ENCODE measurements at places on chromosomes 1 and 21.

- DNase-seq = no peak
These were observed 410 bp downstream of the TXNDC12 start for GRCh38 chr1:52054496-52055065.

GRCh38 chr1:114979278-114979891 lies 50.2 kb upstream of the TSHB start:
- DNase-seq = peak; percentile 57

GRCh38 chr1:203049576-203050180 lies 23.4 kb downstream of the PPFIA4 start:
- DNase-seq = no peak

DNA sequence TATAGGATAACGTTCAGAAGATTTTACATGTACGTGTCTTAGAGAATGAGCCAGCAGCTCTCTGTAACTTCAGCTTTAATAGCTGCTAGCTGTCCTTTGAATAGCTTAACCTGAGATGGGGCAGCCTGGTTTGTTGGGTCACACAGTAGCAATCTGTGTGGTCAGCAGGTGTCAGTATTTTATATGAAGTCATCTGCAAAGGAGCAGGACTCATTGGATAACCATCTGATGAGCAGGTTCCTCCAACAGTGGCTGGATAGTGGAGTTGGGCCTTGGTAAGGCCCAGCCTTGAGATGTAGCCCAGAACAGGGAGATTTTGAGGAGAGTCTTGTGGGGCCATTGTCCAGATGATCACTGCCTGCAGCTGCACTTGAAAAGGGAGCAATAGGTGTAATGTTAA lies 6.4 kb downstream of the GSTM5 start:
- DNase-seq = no peak

GRCh38 chr1:208269338-208269666 lies 25.1 kb upstream of the PLXNA2 start:
- no peak for DNase-seq

- DNase-seq = no peak
These were observed 749 bp downstream of the AKIRIN1 start for GRCh38 chr1:38991638-38992411.

DNA sequence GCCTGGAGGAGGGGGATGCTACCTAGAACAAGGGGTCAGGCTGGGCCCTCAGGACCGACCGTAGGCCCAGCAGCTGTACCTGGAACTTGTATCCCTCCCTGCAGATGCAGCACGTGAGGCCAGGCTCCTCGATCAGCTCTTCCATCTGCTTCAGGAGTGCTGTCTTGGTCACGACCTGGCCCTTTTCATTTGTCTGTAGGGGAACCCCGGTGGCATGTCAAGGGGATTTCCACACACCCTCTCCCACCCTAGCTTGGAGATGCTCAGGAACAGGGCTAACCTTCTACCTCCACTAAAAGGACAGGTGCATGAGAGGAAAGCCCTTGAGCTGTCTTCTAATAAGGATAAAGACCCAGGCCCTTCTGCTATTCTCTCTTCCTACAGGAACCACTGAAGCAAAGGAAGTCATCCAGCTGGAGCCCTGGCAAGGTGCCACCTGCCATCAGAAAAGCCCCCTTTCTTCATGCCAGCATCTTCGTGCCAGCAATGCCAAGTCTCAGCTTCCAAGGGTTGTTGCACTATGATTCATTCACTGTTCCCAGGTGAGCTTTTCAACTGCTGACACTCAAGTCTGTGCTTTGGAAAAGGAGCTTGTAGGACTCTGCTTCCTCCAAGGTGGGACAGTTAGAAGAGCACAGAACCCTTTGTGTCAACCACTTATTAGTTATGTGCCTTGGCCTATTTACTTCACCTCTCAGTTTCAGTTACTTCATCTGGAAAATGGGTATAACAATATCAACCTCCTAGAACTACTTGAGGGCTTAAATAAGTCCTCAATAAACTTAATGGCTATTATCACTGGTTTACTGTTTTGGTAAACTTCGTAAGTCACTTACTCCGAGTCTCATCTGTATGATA lies 122.1 kb downstream of the UBR4 start:
- DNase-seq = no peak

GRCh38 chr1:27102707-27103468 lies 52.0 kb downstream of the SLC9A1 start:
- DNase-seq = peak; percentile 79

- DNase-seq = no peak
These were observed 54.3 kb upstream of the ASB17 start for GRCh38 chr1:75986478-75986877.

- no peak for DNase-seq
These were observed 22.2 kb downstream of the CITED4 start for GRCh38 chr1:40839943-40840335.

GRCh38 chr1:230713547-230713914 lies 391 bp downstream of the AGT start:
- no peak for DNase-seq

DNA sequence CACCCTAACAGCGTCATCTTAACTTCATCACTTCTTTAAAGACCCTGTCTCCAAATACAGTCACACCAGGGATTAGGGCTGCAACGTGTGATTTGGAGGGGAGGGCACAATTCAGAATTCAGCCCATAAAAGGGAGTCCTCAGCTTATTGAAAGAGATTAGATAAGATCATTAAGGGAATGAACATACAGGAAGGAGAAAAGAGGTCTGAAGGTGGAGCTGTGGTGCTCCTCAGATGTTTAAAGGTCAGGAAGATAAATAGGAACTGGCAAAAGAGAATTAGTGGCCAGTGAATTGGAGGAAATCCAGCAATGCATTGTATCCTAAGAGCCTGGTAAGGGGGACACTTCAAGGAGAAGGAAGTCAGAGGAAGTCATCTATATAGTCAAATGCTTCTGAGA lies 113.5 kb downstream of the PROX1 start:
- DNase-seq = no peak

- DNase-seq = no peak
These were observed 239.3 kb upstream of the KCNK2 start for GRCh38 chr1:214843281-214843680.

DNA sequence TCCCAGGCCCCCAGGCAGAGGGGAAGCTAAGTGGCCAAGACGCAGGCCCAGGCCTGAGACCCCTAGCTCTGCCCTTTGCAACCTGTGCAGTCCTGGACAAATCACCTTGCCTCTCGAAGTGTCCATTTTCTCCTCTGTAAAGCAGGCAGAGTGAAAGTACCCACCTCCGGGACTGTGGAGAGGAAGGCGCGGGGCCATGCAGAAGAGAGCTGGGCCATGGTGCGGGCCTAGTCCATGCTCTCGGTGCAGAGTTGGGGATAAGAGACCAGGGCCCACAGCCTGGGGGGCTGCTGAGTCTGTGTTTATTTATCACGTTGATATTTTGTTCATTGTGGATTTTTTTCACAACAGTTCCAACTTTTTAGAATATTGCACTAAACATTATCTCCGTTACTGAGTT lies 160.2 kb upstream of the VAMP3 start:
- no peak for DNase-seq

DNA sequence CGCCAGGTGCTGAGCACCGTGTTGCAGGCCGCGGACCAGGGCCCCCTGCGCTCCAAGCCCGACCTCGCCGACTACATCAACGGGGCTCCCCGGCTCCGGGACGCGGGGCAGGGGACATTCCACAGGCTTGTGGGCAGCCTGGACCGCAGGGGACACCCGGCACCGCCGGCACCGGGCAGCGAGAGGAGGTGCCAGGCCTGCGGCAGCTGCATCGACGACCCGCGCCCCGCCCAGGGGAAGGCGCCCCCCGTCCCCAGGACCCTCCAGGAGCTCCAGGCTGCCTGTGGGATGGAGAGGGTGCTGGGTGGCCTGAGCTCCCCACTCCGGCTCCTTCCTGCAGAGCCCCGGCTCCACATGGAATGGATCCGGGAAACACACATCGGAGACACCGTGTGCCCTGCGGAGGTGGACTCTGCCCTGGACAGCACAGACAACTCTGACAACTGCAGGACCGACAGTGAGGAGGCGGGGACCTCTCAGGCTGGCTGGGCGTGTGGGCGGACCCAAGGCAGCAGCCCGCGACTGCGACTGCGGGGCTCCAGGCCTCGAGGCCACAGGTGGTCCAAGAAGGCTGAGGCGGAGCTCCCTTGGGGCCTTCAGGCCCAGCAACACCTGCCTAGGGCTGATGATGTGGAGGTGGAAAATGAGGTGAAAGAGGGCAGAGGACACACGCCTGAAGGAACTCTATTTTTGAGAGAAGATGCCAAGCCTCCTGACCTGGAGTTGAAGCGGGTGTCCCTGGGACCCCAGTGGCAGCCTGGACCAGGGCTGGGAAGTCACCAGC lies 22.8 kb downstream of the KIAA1614 start:
- no peak for DNase-seq

- no peak for DNase-seq
These were observed 267.9 kb downstream of the ZNF326 start for GRCh38 chr1:90262791-90263190.

GRCh38 chr1:179921981-179922872 lies 32.4 kb upstream of the CEP350 start:
- DNase-seq = no peak

DNA sequence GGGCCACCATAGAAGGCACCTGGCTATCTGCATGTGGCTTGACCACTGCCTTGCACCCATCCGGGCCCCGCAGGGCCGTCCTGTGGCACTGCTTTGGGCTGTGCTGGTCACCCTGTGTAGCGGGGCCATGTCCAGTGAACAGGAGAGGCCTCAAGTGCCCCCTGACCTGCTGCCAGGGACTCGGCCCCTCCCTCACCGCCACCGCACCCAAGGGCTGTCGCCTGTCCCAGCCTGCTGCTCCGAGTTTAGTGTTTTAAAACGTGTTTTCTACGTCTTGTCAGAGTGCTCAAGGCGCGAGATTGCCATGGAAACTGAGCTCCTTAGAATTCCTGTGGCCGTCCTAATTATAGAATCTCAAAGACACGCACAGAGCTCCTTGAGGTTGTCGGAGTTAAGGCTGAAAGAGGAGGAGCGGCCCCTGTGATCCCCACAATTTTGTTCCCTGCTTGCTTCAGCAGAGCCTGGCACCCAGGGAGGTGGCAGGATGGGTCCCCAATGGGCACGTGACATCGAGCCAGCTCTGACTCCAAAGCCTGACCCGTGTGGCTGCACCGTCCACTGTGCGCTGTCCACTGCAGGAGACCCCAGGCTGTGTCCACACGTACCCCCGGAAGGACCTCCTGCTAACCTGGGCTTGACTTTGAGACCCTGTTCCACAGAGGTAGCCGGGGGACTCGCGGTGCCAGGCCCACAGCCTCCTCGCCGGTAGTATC lies 66.2 kb downstream of the FAAP20 start:
- no peak for DNase-seq

GRCh38 chr1:168112673-168113305 lies 23.9 kb downstream of the GPR161 start:
- peak; percentile 34 for DNase-seq

DNA sequence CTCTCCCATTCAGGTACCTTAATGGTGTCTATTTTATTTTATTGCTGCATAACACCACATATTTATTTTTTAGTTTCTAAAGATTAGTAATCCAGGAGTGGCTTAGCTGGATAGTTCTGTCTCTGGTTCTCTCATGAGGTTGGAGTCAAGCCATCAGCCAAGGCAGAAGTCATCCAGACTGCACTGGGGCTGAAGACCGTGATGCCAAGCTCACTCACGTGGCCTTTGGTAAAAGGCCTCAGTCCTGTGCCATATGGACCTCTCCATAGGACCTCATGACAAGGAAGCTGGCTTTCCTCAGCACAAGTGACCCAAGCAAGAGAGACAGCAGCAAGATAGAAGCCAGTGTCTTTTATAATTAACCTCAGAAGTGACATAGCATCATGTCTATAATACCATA lies 23.0 kb upstream of the DDR2 start:
- DNase-seq = no peak

GRCh38 chr1:25239681-25240541 lies 7.3 kb downstream of the RSRP1 start:
- peak; percentile 88 for DNase-seq

DNA sequence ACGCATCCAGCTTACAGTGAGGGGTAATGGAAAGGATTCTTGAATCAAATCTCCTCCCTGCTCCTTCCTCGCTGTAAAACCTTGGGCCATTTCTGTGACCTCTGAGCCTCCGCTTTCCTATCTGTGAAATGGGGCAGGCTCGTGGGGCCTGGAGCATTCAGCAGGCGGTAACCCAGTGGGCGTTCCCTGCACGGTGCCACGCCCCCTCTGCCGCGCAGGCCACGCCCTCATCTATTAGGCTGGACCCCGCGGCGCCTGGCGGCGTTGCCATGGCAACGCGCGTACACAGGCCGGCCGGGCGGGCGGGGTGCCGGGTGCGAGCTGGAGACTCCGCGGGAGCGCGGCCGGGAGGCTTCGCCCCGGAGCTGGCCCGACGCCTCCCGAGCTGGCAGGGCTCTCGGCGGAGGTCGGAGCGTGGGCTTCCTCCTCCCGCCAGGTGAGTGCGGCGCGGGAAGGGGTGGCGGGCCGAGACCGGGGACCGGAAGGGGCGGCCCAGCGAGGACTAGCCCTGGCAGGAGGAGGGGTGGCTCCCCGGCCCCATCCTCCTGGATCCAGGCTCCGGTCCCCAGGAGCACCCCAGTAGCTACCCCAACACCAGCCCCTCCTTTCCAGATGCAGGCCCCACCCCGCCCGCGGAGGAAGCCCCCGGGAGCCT lies at the start of gene FHAD1:
Gene FHAD1, plus strand, starts transcription at position 264 of the 655 bp plus-strand sequence. CDS start 4,562 bp downstream, outside the sequence.
- DNase-seq = no peak

DNA sequence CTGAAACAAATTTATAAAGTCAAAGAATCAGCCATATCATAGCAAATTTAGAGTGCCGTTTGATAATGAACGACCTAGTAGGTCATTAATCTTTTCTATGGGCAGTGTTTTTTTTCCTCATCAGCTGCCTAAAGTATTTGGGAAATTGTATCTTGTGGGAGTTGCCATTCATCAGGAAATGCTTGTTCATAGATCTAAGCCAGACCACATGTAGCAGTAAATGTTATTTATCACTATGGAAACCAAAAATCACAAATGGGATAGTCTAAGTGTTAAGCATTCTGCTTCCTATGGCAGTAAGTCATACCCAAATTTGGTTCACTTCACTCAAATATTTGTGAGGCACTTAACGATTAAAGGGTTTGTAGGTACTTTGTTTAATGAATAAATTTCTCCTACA lies 52.9 kb downstream of the LRRC8D start:
- DNase-seq = no peak

DNA sequence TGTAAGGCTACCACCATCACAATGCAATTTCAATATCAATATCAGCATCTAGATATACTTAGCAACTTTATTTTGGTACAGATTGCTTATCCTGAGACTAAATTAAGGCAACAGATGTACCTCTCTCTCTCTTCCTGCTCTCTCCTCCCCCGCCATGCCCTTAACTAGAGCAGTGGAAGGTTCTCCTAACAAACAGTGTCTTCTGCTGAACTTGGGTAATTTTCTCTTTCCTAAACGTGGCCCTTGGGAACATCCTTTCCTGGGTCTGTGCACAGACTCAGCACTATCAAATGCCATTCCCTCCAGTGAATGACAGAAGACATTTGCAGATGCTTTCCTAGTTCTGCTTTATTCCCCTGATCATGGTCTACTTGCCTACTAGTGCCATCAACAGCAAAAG lies 85.6 kb upstream of the TTC39A start:
- DNase-seq = no peak

GRCh38 chr1:21255284-21255942 lies 34.9 kb downstream of the ECE1 start:
- DNase-seq = peak; percentile 63

DNA sequence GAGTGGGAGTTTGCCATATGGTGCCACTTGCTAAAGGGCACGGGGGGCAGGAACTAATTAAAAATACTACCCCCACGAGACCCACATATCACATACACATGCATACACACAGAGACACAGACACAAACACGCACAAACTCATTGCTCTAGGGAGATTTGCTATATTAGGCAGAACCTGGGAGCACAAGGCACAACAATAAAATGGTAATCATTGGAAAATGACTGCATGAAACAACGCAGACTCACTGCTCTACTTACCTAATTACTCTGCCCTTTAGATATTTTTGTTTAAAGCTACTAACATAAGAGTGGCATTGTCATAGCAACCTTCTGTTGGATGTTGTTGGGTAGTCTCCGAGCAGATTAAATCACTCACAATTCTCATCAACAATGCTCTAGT lies 20.3 kb upstream of the RGS4 start:
- DNase-seq = no peak

All from stimulated activated CD4-positive, alpha-beta T cell treated with anti-CD3 and anti-CD28 coated beads, TNF-alpha, amount 100 ng/mL, for 24 hours (primary cell).